Caco-2 (cell line): ENCODE measurements at places on chromosomes 2 and 18.

GRCh38 chr2:23649819-23650218 is 264.8 kb downstream of the KLHL29 start:
- H3K4me3 ChIP-seq: no peak overlapping the region
- H3K27me3 ChIP-seq: no peaks in the 10 kb centered on the region
- no peak for DNase-seq
- H3K27ac ChIP-seq: no peak overlapping the region
- H3K4me1 ChIP-seq: no peaks in the 10 kb centered on the region

GRCh38 chr2:150872756-150873395 is 385.4 kb upstream of the RND3 start:
- H3K4me1 ChIP-seq: peaks cover 6% of the 10 kb centered on the region
- H3K27ac ChIP-seq: no peak overlapping the region
- DNase-seq: no peak
- no peak overlapping the region for H3K4me3 ChIP-seq
- H3K36me3 ChIP-seq: no peaks in the 10 kb centered on the region
- H3K27me3 ChIP-seq: no peaks in the 10 kb centered on the region

- no peaks in the 10 kb centered on the region for H3K36me3 ChIP-seq
- no peaks in the 10 kb centered on the region for H3K27me3 ChIP-seq
- DNase-seq: no peak
- no peak overlapping the region for H3K4me3 ChIP-seq
Observed at GRCh38 chr2:239468491-239469105, 67.8 kb upstream of the HDAC4 start.

DNA sequence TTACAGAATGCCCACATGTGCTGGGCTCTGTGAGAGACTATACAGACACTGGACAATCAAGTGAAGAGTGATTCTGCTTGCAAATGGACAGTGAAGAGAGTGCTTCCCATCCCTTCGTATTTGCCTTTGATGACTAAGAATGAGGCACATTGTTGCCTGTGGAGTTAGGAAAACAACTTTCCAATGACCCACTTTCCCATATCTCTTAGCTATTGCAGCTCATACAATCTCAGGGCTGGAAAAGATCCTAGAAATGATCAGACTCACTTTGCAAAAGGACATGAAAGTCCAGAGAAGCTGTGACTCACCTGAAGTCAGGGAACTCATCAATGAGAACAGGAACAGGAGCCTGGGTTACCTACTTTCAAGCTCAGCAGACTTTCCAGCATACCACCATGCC is 440.5 kb upstream of the TCF4 start:
- H3K36me3 ChIP-seq: no peaks in the 10 kb centered on the region
- no peaks in the 10 kb centered on the region for H3K27me3 ChIP-seq
- no peaks in the 10 kb centered on the region for H3K4me1 ChIP-seq
- no peak for DNase-seq
- H3K27ac ChIP-seq: no peak overlapping the region
- no peak overlapping the region for H3K4me3 ChIP-seq

DNA sequence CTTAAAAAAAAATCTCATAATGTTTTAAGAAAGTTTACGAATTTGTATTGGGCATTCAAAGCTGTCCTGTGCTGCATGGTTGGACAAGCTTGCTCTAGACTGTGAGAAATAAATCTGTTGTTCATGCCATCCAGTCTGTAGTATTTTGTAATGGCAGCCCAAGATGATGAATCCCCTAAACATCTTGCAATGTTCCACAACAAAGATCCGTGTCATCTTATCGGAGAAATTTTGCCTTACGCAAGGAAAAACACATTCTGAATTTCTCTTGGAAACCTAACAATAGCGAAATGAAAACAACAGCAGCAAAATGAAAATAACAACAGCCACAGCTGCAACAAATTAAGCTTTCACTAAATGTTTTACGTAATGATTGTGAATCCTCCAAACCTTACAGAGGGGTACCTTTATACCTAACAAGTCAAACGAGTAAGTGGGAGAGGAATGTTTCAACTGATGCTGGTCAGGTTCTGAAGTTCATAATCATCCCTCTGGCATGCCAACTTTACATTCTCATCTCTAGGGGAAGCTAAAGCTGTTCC is 76.1 kb upstream of the RNU4ATAC start:
- H3K27ac ChIP-seq: no peak overlapping the region
- H3K27me3 ChIP-seq: no peaks in the 10 kb centered on the region
- H3K36me3 ChIP-seq: no peaks in the 10 kb centered on the region; the same call in 1 of the 2 replicates
- no peak for DNase-seq
- no peak overlapping the region for H3K4me3 ChIP-seq

DNA sequence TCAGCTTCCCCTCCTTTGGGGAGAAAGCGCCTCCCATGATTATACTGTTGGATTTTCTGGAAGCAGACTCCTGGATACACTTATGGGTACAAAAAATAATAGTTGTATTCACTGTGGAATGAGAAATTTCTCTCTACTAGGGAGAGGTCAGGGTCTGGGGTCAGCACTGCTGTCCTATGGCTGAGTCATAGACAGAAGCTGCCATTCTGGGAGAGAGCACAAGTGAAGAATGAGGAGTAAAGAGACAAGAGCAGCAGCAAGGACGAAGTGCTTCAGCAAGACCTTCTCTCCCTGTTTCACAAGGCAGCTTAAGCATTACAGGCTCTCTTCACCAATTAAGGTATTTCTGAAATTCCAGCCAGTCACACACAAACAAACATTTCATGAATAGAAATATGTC is 10.1 kb upstream of the UNC80 start:
- DNase-seq: no peak
- no peaks in the 10 kb centered on the region for H3K36me3 ChIP-seq
- no peaks in the 10 kb centered on the region for H3K4me1 ChIP-seq
- H3K27ac ChIP-seq: no peak overlapping the region
- H3K27me3 ChIP-seq: no peaks in the 10 kb centered on the region

DNA sequence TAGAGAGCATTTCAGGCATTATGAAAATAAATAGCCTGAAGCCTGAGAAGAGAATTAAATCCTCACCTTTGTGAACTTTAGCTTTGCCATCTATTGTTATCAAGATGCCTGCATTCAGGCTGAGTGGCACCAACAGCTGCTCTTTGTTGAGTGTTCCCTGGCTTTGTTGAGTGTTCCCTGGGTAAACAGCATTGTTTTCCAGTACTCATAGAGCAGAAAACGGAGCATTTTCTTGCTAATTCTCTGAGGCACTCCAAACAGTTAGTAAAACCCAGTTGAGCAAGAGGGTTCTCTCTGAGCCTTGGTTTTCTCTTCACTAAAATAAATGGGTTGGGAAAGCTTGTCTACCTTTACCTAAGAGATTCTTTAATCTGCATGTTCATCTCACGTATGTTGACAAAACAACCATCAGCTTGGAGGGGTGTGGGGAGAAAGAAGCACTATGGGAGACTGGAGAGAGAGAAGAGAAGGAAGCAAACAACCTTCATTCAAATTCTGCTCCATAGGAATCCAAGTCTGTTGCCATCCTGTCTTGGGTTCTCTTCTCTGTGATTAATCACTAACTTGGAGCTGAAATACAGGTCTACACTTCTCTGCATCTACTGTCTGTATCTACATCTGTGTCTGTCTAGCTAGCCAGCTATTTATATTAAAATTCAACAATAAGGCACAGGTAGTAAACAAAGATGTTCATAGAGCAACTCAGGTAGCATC is 567.0 kb upstream of the SOX11 start:
- no peaks in the 10 kb centered on the region for H3K4me1 ChIP-seq
- no peak overlapping the region for H3K27ac ChIP-seq
- no peak overlapping the region for H3K4me3 ChIP-seq
- no peaks in the 10 kb centered on the region for H3K36me3 ChIP-seq
- DNase-seq: no peak

GRCh38 chr2:44786045-44786816 is 155.3 kb upstream of the SIX3 start:
- DNase-seq: peak; percentile 32
- peaks cover 23% of the 10 kb centered on the region for H3K4me1 ChIP-seq
- no peaks in the 10 kb centered on the region for H3K36me3 ChIP-seq
- peak overlapping the region; percentile 66 for H3K27ac ChIP-seq

DNA sequence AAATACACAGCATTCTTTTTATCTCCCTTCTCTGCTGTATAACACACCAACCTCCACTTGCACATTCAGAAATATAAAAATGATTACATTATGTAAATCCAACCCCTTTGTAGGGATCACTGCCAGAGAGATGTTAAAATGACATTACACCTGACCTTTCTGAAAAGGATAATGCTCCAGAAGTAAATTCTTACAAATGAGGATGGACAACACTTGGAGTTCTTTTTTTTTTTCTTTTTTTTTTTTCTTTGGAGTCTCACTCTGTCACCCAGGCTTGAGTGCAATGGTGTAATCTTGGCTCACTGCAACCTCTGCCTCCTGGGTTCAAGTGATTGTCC is 20.3 kb upstream of the AGFG1 start:
- peaks cover 49% of the 10 kb centered on the region for H3K4me1 ChIP-seq
- H3K27me3 ChIP-seq: no peaks in the 10 kb centered on the region
- peak overlapping the region; percentile 84 for H3K27ac ChIP-seq
- no peaks in the 10 kb centered on the region for H3K36me3 ChIP-seq
- no peak overlapping the region for H3K4me3 ChIP-seq

- H3K36me3 ChIP-seq: no peaks in the 10 kb centered on the region
- H3K27ac ChIP-seq: no peak overlapping the region
- no peak overlapping the region for H3K4me3 ChIP-seq
- H3K4me1 ChIP-seq: peaks cover 9% of the 10 kb centered on the region; the same call in 1 of the 2 replicates
Observed at GRCh38 chr2:156339110-156339847, 6.8 kb upstream of the NR4A2 start.

GRCh38 chr2:222900354-222900753 is 39.5 kb downstream of the ACSL3 start:
- peak overlapping the region; percentile 81 for H3K27ac ChIP-seq
- no peaks in the 10 kb centered on the region for H3K27me3 ChIP-seq
- H3K4me3 ChIP-seq: no peak overlapping the region
- H3K36me3 ChIP-seq: peaks cover 3% of the 10 kb centered on the region; the same call in 1 of the 2 replicates

DNA sequence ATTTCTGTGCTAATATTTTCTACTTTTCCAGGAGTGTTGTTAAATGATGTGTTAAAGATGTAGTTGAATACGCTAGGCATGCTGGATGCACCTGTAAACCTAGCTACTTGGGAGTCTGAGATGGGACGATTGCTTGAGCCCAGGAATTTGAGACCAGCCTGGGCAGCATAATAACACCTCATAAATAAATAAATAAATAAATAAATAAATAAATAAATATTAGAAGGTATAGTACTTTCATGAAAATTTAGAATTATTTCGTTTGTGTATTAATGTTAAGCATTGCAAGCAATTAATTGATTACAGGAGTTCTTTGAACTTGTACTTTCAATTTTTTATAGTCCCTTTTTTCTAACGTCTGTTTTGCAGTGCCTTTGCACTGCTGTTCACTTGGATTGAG is 137.2 kb downstream of the ATP9B start:
- H3K27ac ChIP-seq: no peak overlapping the region
- DNase-seq: no peak
- no peak overlapping the region for H3K4me3 ChIP-seq
- H3K4me1 ChIP-seq: no peaks in the 10 kb centered on the region

- H3K4me3 ChIP-seq: no peak overlapping the region
- H3K36me3 ChIP-seq: no peaks in the 10 kb centered on the region
- no peaks in the 10 kb centered on the region for H3K4me1 ChIP-seq
- H3K27me3 ChIP-seq: no peaks in the 10 kb centered on the region
- no peak for DNase-seq
Observed at GRCh38 chr18:30903566-30903965, 139.0 kb downstream of the DSC3 start.

DNA sequence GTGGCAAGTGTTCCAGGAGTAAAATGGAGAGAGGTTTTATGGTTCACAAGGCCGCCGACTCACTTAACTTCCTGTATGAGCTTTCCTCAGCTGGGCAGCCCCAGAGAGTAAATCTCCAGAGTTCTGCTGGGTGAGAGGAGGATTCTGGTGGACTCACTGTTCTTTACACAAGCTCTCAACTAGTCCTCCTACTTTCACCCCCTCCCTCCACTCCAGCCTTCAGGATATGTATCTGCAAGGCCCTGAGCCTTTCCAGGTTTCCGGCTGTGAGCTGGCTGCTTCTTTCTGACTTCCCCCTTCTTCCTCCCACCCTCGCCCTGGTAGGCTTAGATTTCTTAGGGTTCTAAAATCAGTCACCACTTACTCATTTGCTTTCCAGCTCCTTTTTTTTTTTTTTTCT is 34.0 kb downstream of the EML6 start:
- no peaks in the 10 kb centered on the region; the same call in 1 of the 2 replicates for H3K36me3 ChIP-seq
- 0 out of 2 replicates have a peak, but pooled peaks cover 7% of the 10 kb centered on the region for H3K4me1 ChIP-seq
- H3K27ac ChIP-seq: no peak overlapping the region
- no peaks in the 10 kb centered on the region for H3K27me3 ChIP-seq

DNA sequence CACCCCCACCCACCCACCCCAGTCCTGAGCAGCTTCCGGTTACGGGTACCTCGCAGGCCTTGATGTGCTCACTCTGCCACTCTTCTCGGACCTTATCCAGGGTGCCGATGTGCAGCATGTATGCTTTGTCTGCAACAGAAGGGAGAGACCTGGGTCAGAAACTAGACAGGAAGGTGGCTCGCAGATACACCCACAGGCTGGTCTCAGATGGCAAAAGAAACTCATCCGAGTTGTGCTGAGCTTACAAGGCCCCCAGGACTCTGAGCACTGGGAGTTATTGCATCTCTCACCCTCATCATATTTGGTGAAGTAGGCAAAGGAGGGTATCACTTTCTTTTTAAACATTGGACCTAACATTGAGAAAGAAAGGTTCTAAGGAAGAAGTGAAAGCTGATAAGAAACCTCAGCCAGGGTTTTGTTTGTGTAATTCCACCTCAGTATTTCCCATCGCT is 30.6 kb upstream of the EPG5 start:
- H3K4me1 ChIP-seq: no peaks in the 10 kb centered on the region
- no peaks in the 10 kb centered on the region for H3K27me3 ChIP-seq
- no peak overlapping the region for H3K4me3 ChIP-seq
- no peak for DNase-seq
- no peak overlapping the region for H3K27ac ChIP-seq

DNA sequence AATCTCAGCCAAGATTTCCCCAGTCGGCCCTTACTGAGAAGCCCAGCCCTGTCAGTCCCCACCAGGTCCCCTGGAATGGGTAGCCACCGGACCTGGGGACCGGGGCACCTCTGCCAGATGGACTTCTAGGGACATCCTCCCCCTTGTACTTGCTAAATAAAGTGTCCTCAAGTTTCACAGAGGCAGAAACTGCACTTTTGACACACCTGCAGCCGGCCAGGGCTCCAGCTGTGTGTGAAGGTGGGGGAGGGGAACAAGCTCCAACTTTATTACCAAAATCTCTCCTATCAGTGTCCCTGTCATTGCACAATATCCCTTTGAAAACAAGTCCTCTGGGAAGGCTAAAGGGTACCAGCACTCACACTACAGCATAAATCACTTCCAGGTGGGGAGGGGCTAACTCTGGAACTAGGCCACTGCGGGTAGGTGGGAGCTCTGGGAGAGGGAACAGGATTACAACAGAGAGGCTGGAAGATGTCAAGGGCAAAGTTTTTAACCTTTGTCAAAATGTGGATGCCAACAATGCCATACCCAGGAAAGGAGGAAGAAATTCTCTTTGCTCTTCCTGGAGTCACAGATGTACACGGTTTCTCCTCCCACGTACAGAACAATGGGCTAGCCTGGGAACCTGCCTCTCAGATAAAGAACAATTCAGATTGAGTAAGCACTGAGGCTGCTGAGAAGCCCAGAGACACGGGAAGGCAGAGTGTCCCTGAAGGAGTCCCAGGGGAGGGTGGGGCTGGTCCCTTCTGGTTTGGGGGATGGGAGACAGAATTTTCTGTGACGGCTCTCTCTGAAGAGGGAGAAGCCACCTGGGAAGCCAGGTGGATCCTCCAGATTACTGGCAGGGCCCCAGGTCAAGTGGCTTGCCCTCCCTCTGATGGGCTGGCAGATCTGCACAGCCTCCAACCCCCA is 11.0 kb downstream of the SDC1 start:
- no peaks in the 10 kb centered on the region for H3K36me3 ChIP-seq
- H3K27ac ChIP-seq: peak overlapping the region; percentile 84
- peaks cover 35% of the 10 kb centered on the region for H3K4me1 ChIP-seq
- no peaks in the 10 kb centered on the region for H3K27me3 ChIP-seq
- peak; percentile 80 for DNase-seq
